Activated T-helper 1 cell treated with anti-CD3 and anti-CD28 coated beads, Interleukin-2, amount 50 U/mL, for 16 hours (primary cell): ENCODE measurements at places on chromosomes 6 and 20.

GRCh38 chr6:87932361-87932760 is 115.3 kb upstream of the SPACA1 start:
- DNase-seq: no peak

DNA sequence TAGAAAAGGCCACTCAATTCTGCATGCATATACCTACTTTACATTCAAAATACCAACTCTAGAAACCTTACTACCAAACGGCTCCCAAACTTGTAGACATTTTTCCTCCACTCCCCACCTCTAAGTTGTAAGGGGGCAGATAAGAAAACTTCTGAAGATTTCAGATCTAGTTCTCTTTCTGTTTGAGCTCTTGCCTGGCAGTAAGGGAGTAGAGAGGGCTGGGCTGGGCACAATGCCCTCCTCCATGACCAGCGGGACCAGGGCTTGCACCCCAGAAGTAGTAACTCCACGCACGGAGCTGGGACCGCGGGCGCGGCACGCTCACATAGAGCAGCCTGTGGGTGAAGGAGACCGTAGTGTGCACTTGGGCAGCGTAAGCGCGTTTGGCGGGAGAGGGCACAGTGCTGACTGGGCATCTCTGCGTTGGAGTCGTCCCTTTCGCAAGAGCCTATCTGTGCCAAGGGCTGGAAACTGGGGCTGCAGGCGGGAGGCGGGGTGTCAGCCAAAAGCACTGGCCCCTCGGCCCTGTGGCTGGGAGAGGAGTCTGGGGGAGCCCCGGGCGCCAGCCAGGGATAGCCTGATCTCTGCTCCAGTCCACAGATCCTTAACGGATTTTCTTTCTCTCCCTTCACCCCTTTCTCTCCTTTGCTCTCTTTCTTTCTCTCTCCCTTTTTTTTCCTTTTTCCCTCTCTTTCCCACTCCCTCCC is 32.4 kb downstream of the PHACTR1 start:
- DNase-seq: no peak

DNA sequence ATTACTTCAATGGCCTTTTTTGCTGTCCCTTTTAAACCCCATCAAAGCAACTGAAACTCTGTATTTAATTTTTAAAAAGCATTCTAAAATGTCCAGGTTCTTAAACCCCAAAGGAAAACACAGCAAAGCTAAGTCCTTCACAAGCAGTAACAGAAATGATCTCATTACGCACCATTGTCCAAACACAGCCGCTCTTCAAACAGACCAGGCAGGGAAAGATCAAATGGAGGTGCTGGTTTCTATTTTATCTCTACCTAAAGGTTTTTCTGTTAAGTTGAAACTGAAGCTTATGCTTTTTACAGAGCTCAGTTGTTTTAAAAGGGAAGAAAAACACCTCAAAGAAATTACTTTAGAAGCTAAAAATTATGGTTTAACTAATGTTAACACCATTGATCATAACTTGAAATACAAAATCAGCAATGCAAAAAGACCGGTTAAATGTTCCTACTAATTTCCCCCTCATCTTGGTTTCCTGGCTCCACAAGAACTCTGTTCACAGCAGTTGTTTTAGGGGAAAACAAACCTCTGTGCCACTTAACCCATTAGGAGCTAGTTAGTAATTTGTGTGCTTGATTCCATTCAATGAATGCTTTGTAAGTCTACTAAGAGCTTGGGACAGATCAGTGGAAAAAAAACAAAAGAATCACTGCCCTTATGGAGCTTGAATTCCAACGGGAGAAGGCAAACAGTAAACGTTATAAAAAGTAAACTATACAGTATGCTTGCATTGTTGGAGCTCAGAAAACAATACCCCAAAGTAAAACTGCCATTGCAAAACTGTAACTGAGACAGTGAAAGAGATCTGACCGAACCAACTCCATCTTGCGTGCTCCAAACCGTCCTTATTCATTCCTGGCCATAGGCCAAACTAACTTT is 87.4 kb downstream of the CD24 start:
- DNase-seq: no peak

GRCh38 chr6:43367245-43367984 is 2.0 kb downstream of the ZNF318 start:
- no peak for DNase-seq

GRCh38 chr6:147029923-147030322 is 174.3 kb upstream of the STXBP5 start:
- no peak for DNase-seq

DNA sequence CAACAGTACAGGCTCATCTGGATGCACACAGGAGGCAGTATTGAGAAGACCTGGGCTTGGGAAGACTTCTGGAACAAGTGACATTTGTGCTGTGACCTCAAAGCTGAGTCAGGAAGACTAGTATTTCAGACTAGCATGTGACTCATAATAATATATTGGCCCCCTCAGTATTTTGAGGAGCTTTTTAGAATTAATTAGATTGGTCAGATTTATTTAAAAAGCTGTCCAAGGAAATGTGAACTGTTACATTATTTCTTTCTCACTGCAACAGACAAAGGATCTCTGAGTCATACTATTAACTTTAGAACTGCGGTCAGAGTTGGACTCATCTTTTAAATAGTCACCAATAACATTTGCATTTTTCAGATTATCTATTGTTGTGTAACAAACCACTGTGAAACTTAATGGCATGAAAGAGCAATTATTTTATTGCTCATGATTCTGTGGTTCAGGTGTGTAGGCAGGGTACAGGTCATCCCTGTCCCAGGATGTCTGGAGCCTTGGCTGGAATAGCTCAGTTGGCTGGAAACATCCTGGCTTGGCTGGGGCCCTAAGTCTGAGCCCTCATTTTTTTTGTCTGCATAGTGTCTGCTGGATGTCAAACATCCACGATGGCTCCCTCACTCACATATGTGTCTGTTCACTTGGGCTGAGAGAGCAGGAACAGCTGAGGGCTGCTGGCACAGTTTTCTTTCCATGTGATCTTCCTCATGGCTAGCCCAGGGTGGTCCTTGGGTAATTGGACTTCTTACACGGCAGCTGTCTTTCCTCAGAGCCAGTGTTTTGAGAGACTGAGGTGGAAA is 46.9 kb downstream of the MAP3K4 start:
- no peak for DNase-seq

GRCh38 chr20:36045373-36045714 is 77.0 kb downstream of the CNBD2 start:
- DNase-seq: no peak

- DNase-seq: no peak
These were observed at the start of gene MAS1L for GRCh38 chr6:29487660-29488059. TSS of gene MAS1L (minus strand) at chr6:29487956. CDS start at chr6:29487902, 54 bp downstream.

DNA sequence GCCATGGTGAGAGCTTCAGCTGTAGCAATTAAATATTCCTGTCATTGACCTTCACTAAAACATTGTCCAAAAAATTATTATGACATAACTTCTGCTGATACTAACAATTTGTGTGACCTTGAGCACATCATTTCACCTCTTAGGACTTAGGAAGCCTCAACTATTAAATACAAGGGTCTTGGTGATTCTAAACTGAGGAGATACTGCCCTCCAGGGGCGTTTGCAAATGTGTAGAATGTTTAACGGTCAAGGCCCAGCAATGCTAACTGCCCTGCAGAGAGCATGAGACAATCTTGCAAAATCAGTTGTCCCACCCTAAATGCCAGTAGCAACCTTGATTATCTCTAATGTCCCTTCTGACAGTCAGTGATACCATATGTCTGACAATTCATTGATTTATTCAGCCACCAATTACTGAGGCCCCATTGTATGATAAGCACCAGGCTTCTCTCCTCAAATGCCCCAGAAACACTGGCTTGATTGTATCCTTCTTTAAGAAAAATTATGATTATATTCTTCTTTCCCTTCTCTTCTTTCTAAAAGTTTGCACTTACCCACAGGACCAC is 284.1 kb upstream of the PLN start:
- no peak for DNase-seq

GRCh38 chr20:43506238-43506637 is 1.3 kb upstream of the L3MBTL1 start:
- DNase-seq: no peak

DNA sequence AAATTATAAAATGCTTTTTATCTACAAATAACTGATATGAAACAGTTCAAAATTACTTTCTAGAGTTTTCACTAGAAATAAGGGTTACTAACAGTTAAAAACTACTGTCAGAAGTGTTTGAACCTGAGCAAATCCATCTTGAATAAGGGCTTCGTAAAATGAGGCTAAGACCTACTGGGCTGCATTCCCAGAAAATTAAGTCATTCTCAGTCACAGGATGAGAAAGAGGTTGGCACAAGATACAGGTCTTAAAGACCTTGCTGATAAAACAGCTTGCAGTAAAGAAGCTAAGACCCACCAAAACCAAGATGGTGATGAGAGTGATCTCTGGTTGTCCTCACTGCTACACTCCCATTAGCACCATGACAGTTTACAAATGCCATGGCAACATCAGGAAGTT is 93.7 kb downstream of the PLG start:
- no peak for DNase-seq

DNA sequence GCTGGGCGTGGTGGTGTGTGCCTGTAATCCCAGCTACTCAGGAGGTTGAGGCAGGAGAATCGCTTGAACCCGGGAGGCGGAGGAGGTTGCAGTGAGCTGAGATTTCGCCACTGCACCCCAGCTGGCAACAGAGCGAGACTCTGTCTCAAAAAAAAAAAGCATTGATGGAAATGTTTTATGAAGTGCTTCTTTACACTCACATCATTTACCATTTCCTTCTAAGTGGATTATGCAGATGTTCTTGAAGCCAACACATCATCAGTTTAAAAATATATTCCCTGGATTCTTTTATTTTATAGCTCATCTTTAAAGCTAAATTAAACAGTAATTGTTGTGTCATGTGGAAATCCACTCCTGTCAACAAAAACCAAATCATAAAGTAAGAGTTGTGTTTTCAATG is 35.9 kb upstream of the HDDC2 start:
- DNase-seq: no peak

DNA sequence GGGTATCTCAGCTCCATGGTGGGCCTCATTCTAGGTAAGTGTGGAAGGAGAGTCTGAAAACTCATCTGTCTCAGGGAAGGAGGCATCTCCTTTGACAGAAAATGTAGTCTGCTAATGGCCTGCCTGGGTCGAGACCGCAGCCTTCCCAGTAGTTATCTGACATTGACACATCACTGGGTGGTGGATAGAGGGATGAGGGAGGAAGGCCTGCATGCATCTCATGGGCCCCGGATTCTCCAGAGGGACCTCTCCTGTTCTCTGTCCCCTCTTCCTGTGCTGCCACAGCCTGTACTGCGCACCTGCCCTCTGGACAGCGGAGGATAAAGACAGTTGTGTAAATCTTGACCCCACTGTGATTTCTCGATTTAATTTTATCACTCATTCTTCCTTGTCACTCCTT is 4.7 kb downstream of the PCMTD2 start:
- DNase-seq: no peak

DNA sequence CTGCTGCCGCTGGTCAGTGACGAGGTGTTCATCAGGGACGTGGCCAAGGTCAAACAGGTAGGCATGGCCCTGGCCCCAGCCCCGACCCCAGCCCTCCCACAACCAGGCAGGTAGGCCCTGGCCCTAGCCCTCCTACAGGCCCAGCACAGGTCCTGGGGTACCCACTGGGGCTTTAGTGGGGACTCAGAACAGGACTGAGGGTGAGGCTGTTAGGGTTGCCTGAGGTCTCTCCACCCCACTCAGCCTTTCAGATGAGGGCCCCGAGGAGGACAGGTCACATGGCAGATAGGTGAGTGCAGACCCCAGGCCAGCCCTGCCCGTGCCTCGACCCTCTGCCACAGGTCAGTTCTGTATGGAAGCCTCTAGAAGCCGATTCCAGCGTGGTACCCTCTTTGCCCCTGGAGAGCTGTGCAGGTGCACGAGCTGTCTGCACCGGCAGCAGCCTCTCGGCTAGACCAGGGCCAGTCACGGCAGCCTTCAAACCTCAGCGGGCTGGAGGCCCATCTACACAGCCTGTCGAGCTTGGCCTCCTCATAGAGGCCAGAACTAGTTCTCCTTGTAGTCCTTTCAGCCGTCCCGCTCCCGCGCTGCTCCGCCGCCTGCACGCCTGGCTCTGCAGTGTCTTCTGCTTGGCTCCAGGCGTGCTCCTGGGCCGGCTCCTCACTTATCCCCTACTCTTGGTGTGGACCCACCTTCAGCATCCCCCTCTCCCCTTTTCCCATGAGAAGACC is 35.5 kb downstream of the PYGB start:
- no peak for DNase-seq

DNA sequence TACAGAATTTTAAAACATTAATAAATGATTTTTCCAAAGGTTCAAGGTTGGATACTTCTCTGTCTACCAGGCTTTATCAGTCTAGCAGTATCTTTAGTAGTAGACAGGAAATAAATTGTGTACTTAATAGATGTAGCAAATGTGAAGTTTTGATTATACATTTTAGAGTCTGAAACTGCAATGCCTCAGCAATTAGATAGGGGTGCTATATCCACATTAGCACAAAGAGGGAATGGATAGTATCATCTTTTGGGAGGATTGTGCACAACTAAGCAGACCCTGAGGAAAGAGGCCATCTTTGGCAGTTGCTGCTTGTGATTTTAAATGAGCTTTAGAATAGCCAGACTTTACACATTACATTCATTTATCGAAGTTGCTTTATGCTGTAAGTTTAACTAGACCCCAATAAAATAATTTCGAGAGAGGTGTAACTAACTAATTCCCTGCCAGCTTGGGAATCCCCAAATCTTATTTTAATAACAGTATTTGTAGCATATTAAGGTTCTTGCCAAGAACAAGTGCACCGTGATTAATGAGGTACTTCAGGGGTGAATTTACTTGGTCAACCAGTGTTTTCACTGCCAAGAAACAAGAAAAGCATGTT is 2.8 kb downstream of the KCNQ5 start:
- DNase-seq: no peak

GRCh38 chr6:109296971-109297372 is 85.3 kb downstream of the CD164 start:
- no peak for DNase-seq

DNA sequence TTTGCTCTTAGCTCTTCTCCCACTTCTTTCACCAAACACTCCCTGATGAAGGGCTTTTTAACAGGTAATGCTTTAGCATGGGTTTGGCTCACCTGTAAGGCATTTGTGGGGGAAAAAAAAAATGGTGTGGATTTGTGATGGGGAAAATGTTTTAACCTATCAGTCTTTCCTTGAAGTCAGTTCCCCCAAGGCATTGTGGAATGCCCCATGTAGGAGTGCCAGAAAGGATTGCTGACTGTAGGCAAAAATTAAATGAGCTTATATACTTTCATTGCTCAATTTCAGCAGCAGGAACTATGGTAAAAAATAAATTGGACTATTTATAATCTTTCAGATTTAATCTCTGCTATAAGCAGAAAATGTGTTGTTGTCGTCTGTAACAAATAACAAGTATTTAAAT is 10.6 kb upstream of the SASH1 start:
- DNase-seq: no peak

GRCh38 chr6:54267798-54268197 is 40.4 kb upstream of the TINAG start:
- DNase-seq: no peak

GRCh38 chr20:33273117-33273851 is 9.7 kb upstream of the BPIFB1 start:
- DNase-seq: no peak

DNA sequence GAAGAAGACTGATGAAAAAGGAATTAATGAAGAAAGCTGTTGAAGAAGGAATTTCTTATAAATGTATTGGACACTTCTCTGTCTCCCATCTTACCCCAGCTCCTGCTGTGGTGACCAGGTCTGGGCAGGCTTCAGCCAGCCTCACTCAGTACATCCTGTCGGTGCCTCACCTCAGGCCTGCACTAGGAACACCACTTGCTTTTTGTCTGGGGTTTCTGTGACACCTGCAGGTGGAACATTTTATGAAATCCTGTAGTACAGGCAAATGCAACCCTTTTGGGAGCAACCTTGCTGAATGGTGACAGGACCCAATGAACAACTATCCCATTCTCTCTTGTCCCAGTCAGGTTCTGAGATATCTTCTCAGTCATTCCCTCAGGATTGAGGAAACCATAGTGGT is 129.7 kb downstream of the PRDM13 start:
- no peak for DNase-seq

- DNase-seq: no peak
These were observed 13.9 kb upstream of the ATG5 start for GRCh38 chr6:106339334-106340029.
